A172 (cell line): ENCODE measurements at places on chromosomes 1 and 21. TPM values are rescaled to one million over a fixed set of nuclear protein-coding genes. Genes with fewer than 3 reads are reported as not detected.

GRCh38 chr1:109379422-109379821 lies 18.3 kb downstream of the SORT1 start:
- DNase-seq = no peak

Gene AKNAD1
- 2.1 TPM in 1 of 2 replicates, not detected in the other for total RNA-seq

GRCh38 chr1:77347646-77348045 lies 65.8 kb downstream of the AK5 start:
- peak; percentile 90 for DNase-seq

DNA sequence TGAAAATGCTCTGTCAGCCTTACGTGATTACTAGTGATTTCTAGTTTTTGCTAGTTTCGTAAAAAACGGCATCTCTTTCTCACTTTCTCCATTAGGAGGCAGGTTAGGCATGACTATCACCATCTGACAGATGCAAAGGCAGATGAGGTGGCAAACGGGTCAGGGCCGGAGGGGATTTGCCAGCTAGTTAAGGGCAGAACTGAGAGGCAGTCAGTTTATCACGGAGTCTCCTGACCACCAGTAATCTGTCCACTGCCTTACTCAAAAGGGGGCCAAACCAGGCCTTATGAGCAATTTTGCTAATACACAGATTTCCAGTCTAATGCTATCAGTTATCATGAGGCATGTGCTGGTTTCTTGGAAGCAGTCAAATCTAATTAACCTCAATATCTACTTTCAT lies 159.3 kb downstream of the TSEN15 start:
- no peak for DNase-seq

- no peak for DNase-seq
Measured at GRCh38 chr1:81801651-81802456, 1.1 kb downstream of the ADGRL2 start.

DNA sequence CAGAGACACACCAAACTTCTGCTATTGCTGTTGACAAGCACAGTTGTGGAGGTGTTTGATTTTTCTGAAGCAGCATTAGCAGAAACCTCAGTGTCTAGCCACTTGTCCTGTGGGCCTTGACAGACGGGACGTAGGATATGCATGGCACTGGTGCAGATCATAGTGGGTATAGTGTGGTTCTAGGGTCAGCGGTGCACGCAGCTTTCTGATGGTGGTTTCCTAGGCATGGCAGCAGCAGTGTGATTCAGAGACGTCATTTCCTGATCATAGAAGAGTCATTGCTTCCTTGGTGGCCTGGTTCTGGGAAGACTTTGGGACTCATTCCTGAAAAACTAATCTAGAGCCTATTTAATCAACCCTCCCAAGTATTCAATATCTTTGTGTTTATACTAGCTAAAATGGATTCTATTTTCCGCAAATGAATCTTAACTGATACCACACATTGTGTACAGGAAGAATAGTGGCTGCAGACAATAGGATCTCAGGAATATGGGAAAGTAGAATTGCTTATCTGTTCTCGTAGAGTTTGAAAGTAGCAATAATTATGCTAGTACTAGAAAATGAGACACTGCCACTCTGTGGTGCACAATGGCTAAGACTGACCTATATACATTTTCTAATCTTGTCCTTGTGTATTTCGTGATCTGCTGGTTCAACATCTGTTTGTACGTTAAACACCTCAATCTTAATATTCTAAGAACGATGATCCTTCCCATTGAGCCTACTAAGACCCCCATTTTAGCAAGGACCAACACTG lies 2.8 kb upstream of the USP1 start:
- DNase-seq = no peak

Gene CYP4Z1
- not detected in 2 replicates for total RNA-seq

DNA sequence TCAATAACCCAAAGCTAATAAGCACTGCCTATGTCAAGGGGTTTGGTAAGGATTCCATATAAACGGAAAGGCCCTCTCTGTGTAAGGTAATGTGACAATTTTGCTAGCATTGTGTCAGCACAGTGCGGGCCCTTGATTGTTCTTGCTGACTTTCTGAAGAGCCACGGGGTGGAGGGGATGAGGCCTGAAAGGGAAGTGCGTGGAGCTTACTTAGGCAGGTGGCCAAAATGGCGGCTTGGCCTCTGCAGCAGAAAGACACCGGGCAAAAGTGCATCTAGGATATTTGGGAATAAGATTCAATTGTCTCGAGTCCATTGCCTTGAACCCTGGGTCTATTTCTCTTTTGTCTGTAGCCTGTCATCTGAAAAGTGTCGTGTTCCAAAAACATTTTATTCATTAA lies 114.3 kb downstream of the TGFB2 start:
- peak; percentile 47 for DNase-seq

Gene B4GALT2
- total RNA-seq = 71.8 and 114 TPM in 2 replicates

DNA sequence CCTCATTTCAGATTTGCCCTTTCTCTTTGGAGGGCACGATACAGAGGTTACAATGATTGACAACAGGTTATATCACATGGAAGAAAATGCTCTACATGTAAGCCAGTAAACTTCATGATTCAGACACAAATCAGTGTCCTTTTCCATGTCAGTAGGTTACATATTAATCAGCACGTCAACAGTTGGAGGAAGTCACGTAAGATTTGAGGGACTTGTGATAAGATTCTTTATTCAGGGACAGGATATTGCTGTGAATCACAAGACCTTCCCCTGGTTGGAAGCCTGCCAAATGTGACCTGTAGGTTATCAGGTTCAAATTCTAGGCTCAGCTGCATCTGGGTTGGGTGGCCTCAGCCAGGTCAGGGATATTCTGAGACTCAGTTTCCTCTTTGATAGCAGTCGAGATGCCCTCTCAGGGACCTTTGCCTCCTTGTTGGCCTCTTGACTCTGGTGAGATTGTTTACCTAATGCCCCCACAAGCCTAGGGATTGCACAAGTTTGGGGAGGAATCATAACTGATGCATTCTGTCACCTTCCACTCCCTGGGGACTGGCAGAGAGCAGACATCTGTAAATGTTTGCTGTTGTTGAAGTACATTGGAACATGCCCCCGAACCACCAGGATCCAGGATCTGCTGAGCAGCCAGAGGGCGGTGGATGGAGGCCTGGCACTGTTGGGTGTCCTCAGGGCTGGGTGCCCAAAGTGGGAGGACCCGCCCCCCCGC lies 31.9 kb downstream of the SERINC2 start:
- DNase-seq = no peak
